Islet precursor cell (in vitro differentiated cells): ENCODE measurements at places on chromosomes 4 and X.

DNA sequence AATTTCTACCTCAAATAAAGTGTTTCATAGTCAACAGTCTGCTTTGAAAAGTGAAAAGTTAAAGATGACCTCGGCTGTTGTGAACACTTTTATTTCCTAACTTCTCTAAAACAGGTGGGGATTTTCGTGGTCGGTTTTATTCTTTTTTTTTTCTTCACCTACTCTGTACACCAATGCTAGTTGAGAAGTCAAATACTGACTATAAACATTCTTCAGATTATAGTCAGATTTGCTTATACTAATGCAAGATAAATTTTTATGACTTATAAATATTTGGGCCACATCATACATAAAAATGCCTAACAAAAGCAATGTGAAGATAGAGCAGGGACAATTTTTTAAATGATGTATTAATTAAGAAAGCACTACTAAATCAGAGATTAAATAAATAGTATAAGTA, 98.1 kb upstream of the GPR34 start:
- DNase-seq, result no peak

- DNase-seq, result no peak
These were observed 130.8 kb downstream of the COL4A6 start for GRCh38 chrX:108307132-108308085.

DNA sequence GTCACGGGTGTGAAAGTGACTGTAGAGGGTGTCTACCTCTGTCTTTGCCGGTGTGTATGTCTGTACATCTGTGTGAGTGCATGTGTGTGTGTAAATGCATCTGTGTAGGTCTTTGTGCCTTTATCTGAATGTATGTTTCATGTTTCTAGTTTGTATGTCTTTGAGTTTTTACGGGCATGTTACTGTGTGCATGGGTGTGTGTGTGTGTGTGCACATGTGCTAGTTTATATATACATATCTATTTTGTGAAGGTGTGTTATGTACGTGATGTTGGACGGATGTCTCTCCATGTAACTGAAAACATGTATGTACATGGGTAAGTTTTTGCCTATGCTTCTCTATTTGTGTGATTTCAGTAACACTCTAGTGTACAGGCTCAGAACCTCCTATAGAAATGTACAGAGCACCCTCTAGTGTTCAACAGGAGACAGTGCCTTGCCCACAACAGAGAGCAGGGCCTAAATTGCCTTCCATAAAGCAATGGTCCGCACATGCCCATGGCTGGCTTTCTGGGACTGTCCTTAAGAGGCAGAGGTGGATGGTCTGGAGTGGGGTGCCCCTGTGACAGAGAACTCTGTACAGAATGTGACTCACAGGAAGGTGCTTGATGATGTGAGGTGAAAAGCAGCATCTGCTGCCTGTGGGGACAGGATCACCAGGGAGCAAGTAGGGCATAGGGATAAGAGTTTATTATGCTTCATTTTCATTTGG, 343.5 kb downstream of the RAPGEF2 start:
- DNase-seq, result peak; percentile 81

DNA sequence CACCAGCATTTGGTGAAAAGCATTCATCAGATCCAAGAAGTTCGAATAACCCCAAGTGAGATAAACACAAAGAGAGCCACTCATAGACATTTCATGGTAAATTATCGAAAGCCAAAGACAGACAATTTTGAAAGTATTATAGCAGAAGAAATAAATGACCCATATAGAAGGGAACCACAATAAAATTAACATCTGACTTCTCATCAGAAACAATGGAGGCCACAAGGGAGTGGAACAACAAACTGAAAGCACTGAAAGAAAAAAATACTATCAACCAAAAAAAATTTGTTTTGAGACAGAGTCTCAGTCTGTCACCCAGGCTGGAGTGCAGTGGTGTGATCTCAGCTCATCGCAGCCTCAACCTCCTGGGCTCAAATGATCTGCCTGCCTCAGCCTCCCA, 12.3 kb downstream of the DUSP9 start:
- DNase-seq, result no peak

- DNase-seq, result no peak
These were observed 65.9 kb downstream of the MTHFD2L start for GRCh38 chr4:74223801-74224200.

- DNase-seq, result no peak
These were observed 30.4 kb upstream of the UBE2NL start for GRCh38 chrX:143853488-143853887.

DNA sequence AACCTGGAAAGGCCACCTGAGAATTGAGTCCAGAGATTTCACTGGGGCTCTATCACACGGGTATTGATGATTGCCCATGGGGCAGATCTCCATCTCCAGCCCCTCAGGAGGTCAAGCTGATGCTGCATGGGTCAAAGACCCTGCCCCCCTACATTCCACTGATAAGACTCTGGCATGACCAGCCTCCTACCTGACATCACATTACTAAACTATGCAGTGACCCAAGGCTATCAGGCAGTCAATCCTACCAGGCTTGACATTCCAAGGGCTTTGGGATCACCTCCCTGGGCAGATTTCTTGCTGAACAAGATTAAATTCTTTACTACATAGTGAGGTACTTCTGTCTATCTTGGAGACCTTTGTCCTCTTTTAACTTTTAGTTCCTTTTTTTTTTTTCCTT, 192.7 kb upstream of the STS start:
- DNase-seq, result peak; percentile 66

DNA sequence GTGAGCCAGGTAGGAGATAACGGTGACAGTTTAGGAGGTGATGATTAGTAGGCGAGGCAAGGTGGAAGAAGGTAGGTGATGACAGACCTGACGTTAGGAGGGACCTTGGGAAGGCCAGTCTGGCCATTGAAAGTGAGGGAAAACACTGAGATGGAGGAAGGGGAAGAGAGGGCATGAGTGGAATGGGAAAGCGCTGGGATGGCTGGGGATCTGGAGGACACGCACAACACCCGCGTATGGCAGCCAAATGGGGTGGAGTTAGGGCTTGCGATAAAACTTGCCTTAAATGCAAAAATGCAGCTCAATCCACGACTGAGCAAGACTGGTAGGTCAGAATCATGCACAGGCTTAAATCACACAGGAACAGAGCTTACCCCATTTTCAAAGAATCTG, 605 bp upstream of the CDKL2 start:
- no peak for DNase-seq

DNA sequence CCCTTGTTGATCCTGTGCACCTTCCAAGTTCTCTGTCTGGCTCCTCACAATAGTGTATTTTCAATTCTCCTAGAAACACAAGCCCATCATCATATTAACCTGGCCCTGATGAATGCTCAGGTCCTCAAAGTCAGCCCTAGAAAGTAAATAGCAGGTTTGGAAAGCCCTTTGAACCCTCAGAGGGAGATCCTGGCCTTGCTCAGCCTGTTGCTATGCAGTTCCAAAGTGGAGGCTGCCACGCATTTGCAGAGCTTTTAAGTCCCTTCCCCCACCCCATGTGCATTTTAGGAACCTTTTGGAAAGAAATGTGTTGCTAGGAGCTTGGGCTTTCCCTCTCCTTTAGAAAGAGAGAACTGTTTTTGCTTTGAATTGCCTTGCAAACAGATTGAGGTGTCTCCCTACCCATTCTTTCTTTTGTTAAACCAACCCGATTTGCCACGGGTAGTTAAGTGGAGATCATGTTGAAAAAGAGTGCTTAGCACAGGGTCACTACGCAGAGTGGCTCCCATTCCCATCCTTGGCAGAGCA, 12.2 kb downstream of the MAMLD1 start:
- DNase-seq, result no peak
